ENCODE measurements at places on chromosomes 7 and 10.

- no peak for DNase-seq
Measured at GRCh38 chr10:44102726-44103255, 282.1 kb downstream of the CXCL12 start.

GRCh38 chr7:2809903-2810625, 34.0 kb downstream of the GNA12 start:
- no peak for DNase-seq

DNA sequence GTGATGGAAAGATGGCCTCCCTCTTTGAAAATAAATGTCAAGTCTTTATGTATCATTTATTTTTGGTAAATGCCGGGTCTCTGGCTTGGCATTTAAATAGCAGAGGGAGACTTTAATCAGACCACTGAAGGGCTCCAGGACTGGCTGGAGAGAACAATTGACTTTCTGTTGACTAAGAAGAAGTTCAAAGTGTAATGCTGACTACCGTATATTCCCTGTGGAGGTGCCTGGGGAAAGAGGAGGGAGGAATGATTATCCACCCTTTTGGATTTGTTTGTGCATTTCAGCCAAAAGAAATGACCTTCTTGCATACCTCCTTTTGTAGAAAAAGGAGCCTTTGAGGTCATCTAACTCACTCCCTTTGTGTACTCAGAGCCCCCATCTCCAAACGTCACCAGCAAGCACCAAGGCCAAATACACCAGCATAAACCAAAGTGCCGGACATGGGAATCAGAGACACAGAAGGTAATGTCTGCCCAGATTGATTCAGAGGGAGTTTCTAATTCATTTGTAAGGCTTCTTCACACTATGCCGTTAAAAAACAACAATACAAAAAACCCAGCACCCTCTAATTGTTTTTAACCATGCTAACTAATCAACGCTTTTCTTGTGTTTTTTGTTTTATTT, 75.2 kb downstream of the PRLHR start:
- DNase-seq = no peak

- no peak for DNase-seq
Measured at GRCh38 chr10:114294549-114294948, 55.5 kb downstream of the VWA2 start.

- no peak for DNase-seq
Measured at GRCh38 chr7:6403907-6404306, 43.8 kb downstream of the DAGLB start.

DNA sequence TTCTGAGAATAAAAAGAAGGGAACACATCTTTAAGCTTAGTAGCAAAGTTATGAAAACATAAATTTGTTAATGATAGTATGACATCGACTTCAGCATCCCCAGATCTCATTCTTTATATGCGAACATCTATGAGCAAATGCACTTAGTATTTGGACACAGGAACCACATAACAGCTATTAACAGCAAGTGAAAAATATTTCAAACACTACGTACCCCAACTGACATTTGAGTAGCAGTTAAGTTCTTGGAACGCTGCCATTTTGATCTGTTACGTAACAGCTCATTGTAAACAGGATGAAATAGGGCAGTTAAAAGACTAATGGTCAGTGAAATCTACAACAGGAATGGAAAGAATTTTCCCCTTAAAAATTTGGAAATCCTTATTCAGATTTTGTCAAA, 428.9 kb downstream of the TNS3 start:
- DNase-seq = no peak

- no peak for DNase-seq
Measured at GRCh38 chr10:34489411-34489810, 325.7 kb downstream of the PARD3 start.

DNA sequence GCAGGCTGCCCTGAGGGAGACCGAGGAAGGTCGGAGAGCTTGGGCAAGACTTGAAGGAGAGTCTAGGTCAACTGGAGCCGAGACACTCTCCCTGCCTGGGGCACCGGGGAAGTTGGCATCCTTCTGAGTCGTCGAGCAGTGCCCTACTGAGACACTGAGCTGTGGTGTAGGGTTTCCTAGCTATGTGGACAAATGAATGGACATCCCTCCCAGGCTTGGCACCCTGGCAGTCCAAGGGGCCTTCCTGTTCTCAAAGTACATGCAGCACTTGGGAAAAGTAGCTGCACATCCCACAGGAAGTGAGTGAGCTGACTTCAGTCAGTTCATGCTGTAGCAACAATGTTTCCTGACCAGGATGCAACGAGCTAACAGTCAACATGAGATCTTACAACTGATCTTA, 57.2 kb upstream of the INPP5A start:
- no peak for DNase-seq

- no peak for DNase-seq
Measured at GRCh38 chr7:136030867-136031318, 53.7 kb upstream of the MTPN start.

DNA sequence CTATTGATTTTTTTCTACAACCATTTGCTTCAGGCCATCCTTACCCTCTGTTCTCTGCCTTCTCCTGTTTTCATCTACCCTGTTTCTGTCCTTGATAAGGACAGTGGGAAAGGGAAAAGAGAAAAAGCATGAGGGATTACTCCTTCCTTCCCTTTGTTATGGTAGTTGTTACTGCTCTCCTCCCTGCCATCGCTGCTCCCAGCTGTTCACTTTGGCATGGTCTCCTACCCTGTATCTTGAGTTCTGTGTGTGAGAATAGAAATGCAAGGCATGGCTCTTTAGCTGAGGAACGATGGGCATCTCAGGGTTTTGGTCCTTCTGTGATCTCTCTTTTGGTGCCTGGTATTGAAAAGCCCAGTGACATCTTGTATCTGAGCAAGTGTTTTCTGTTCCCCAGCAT, 6.4 kb downstream of the CCSER2 start:
- no peak for DNase-seq

GRCh38 chr10:68950598-68950997, 5.4 kb upstream of the DDX21 start:
- DNase-seq = no peak

- DNase-seq = no peak
Measured at GRCh38 chr7:147412109-147412508, 1178.5 kb upstream of the C7orf33 start.

- DNase-seq = no peak
Measured at GRCh38 chr7:54632696-54633095, 90.5 kb downstream of the VSTM2A start.

DNA sequence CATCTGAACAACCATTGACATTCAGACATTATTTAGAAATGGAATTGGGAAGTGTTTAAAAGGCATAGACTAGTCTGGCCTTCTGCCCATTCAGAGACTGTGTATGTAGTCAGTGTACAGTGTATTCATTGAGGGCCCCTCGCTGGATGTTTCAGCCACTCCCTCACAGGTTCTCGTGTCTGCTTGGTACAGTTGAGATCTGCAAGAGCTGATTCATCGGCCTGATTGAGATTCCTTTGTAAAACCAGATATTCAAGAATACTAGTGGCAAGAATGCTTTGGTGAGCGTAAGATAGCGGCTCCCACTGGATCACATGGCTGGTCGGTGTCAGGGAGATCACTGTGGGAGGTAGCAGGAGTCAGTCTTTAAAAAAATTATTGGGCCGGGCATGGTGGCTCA, 119.5 kb downstream of the TCF7L2 start:
- no peak for DNase-seq

DNA sequence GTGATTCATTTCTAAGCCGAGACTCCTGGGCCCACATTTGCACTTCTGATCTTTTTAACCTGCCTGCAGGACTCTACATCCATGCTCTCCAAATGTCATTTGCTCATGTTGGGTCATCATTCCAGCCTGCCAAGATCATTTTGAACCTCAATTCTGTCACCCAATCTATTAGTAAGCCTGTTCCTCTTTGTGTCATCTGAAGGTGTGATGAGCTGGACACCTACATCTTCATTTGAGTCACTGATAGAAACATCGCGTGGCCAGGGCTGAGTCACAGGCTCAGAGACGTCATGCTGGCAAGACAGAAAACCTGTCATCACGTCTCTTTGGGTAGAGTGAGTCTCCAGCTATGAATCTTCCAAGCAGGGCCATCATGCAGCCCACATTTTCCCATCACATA, 65.3 kb upstream of the SLF2 start:
- no peak for DNase-seq

DNA sequence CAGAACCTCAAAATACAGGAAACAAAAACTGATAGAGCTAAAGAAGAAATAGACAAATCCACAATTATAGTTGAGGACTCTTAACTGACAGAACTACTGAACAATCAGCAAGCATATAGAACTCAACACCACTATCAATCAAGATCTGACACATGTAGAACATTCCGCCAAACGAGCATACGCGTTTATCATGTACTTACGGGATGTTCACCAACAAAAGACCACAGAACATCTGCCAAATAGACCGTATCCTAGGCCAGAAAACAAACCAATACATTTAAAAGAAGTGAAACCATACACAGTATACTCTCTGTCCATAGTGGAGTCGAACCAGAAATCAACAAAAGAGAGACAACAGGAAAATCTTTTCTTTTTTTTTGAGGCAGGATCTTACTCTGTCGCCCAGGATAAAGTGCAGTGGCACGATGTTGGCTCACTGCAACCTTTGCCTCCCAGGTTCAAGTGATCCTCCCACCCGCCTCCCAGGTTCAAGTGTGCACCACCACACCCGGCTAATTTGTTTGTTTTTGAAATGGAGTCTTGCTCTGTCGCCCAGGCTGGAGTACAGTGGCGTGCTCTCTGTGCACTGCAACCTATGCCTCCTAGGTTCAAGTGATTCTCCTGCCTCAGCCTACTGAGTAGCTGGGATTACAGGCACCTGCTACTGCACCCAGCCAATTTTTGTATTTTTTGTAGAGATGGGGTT, 5.1 kb downstream of the GNA12 start:
- DNase-seq = no peak

DNA sequence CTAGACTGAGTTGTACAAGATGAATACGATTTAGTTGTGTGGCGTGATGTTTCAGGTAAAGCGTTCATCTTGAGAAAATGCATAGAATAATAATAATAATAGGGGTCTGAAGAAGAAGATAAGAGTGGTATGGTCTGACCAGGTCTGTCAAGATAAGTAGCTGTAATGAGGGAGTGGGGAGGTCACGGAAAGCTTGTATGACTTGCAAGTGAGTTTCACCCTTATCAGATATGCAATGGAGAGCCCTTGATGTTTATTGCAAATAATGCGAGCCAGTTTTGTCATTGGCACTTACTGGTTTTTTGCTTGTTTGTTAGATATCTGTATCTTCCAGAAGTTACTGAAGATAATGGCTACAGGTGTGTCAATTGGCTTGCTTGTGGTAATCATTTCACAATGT, 611.5 kb downstream of the CNTNAP2 start:
- no peak for DNase-seq

DNA sequence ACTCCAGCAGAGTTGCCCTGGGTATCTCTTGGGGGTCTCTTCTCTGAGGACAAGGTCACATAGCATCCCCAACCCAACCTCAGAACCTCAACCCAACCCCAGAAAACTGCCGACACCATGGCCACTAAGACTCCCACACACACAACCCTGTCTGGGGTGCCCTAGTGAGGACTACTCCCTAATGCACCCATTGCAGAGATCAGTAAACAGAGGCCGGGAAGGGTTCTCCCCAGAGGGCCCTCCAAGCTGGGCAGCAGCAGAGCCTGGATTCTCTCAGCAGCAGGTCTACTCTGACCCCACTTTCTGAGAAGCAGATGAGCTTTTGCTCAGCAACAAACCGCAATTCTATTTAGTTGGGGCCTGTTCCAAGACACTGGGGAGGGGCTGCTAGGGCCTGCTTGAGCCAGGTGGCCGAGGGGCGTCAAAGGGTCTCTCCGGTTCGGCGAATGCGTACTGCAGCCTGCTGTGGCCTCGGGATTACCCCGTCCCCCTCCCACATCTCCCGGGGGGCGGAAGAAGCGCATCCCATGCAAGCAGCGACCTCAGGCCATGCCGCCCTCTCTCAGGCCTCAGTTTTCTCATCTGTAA, 828 bp downstream of the OGDHL start:
- no peak for DNase-seq

DNA sequence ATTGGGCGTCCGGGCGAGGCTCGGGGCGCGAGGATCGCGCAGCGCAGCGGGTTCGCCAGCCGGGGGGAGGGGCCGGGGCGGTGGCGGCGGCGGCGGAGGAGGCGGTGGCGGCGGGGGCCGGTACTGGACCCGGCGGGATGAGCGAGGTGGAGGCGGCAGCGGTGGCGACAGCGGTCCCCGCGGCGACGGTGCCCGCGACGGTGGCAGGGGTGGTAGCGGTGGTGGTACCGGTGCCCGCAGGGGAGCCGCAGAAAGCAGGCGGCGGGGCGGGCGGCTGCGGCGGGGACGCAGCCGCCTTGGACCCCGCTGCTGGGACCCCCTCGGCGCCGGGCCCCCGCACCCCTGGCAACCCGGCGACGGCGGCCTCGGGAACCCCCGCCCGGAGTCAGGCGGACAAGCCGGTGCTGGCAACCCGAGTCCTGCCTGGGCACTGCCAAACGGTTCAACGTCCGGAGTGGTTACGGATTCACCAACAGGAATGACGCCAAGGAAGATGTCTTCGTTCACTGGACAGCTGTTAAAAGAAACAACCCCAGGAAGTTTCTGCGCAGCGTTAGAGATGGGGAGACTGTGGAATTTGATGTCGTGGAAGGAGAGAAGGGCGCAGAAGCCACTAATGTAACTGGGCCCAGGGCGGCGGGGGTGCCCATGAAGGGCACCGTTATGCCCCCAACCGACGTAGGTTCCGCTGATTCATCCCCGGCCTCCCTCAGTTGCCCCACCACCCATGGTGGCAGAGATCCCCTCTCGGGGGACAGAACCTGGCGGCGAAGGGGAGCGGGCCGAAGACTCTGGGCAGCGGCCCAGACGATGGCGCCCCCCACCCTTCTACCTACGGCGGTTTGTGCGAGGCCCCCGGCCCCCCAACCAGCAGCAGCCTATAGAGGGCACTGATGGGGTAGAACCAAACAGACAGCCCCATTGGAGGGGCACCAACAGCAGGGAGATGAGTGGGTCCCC, 100.3 kb upstream of the CPXM2 start:
- no peak for DNase-seq

- no peak for DNase-seq
Measured at GRCh38 chr7:45118889-45119331, 7.4 kb upstream of the TBRG4 start.

DNA sequence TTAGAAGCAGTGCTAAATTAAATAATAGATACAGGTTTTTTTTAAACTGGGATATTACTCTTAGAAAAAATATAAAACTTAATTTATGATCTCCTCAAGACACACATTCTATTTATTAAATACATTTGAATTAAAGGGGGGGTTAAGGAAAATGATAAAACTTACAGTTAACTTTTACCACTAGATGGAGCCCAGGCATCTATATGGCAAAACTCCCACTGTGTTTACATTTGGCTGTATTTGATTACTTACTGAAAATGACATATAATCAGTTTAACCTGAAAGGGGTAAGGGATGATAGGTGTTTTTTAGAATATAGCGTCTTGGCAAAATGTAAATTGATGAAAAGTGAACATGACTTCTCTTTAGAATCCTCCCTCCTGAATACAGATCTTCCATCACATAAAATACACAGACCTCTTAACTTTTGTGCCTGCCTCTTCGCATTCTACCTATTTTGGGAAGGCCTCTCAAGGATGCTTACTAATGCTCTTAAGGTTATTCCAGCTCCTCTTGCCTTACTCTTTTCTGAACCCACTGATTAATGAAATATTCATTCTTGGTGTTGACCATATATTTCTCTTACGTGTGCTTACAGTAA, 235.7 kb downstream of the AGMO start:
- DNase-seq = no peak

GRCh38 chr7:82444220-82444909, 788 bp upstream of the CACNA2D1 start:
- no peak for DNase-seq

GRCh38 chr10:62384057-62384446, 9.9 kb downstream of the ZNF365 start:
- DNase-seq = no peak
